Astrocyte of the spinal cord (primary cell): ENCODE measurements at places on chromosomes 3 and 15.
A peak's percentile ranks its signal among the peaks of the same experiment; 100 is the strongest.

DNA sequence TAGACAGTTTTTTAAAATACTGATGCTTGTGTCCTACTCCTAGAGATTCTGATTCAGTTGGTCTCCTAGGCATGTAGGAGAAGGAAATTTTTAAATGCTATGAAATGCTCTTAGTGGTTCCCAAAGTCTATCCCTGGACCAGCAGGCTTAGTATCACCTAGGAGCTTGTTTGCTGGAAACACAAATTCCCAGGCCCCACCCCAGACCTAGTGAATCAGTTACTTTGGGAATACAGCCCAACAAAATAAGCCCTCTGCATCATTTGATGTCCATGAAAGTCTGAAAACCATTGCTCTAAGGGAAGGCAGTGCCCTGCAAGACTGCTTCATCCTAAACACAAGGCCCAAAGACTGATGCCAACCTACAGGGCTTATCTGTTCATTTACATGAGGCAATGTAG is 36.3 kb downstream of the CCNL1 start:
- DNase-seq: peak; percentile 61

DNA sequence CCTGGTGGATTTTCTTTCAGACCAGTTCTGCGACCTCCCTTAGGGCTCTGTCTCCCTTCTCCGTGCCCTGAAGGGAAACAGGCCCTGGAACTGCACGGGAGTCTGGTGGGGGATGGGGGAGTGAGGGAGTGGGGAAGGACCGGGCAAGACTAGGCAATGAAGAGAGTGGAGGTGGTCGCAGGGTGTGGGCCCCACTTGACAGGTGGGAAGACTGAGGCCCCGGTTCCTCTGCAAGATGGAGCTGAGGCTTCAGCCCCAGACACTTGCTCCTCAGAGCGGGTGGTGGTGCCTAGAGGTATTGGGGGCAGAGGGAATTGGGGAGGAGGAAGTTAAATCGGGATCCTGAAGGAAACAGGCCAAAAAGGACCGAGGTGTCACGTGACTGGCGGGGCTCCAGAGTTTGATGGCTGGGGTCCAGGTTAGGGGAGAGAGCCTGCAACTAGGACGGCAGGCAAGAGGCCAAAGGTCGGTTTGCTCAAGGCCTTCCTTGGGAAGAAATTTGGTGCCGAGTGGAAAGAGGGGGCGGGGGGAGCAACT is 597 bp upstream of the CAMK1 start:
- no peak for DNase-seq

GRCh38 chr3:153484842-153485241 is 322.8 kb downstream of the RAP2B start:
- no peak for DNase-seq

DNA sequence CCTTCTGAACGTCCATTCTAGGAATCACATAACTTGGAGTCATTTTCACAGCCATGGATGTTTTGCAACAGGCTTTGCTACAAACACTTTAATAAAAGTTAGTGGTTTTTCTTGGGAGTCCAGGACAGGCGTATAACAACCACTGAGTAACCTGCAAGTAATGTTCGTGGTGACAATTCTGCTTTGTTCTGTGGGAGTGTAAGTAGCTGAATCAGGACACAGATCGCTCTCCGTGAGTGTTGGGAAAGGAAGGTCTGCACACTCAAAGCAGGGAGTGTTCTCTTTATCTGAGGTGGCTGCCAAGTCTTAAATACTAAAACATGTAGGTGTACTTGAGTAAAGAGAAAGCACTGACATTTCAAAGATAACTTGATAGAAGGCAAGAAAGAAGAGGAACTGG is 7.9 kb upstream of the BNC1 start:
- DNase-seq: peak; percentile 56

GRCh38 chr3:188772886-188773285 is 398.9 kb upstream of the TPRG1 start:
- DNase-seq: peak; percentile 85

DNA sequence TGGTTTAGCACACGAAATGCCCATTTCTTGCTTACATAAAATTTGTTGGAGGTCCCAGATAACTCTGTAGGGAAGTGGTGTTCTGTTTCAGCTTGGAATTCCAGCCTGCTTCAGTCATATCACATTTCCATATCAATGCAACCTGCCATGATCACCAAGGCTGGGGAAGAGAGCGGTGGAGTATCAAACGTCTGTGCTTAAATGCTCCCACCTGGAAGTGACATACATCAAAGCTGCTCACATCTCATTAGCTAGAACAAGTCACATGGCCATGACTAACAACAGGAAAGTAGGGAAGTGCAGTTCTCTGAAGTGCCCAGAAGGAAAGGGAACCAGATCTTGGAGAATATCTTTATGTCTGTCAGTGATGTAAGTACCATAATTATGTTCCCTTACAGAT is 130.2 kb upstream of the CFAP20DC start:
- no peak for DNase-seq

DNA sequence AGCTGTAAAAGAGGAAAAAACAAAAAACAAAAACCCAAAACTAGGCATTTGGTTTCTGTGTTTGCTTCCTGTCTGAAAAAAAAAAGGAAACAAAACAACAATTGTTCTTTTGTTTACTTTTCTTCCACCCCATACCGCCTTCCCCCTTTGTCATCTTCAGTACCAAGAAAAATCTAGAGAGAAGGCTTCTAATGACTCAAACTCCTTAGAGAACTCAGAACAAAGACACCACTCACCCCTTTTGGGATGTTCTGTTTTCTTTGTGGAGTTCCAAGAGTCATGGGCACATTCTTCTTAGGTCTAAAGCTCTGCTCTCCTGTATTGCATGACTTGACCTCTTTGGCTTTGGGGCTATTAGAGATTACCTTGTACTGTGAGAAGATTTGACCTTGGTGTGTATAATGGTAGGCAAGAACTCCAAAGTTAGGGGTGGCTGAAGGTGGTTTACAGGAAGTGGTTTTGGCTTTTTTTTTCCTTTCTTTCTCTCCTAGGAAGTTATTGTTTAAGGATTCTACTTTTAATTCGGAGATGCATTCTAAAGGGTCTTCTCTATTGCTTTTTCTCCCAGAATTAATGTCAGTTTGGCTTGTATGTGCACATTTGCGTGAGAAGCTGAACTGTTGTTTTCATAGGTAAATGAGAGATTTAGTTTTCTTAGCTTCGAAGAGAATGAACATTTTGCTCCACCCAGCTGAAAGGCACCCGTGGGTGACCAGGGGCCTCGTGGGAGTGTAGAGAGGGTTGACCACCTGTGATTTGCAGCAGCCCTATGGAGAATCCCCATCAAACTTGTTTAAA is 39.5 kb upstream of the ZBTB20 start:
- DNase-seq: no peak
